Pancreas (tissue), 10 donors: ENCODE measurements at places on chromosomes 5 and 9. TPM values are rescaled to one million over a fixed set of nuclear protein-coding genes. Genes with fewer than 3 reads are reported as not detected.

C5orf52 gene
- not detected for polyA plus RNA-seq

PTGDS gene
- 49.1 TPM for polyA plus RNA-seq

C5orf58 gene
- polyA plus RNA-seq = not detected

N4BP3 gene
- 0.75 TPM for polyA plus RNA-seq

ITK gene
- polyA plus RNA-seq = 0.30 TPM

ZDHHC11B gene
- 19.9 TPM for polyA plus RNA-seq

SREK1IP1 gene
- 9.8 TPM for polyA plus RNA-seq

PCAT7 gene
- 0.28 TPM for polyA plus RNA-seq

NUTM2G gene
- not detected for polyA plus RNA-seq

UBE2QL1 gene
- polyA plus RNA-seq = 2.4 TPM
